ENCODE measurements at places on chromosomes 2 and 18.

DNA sequence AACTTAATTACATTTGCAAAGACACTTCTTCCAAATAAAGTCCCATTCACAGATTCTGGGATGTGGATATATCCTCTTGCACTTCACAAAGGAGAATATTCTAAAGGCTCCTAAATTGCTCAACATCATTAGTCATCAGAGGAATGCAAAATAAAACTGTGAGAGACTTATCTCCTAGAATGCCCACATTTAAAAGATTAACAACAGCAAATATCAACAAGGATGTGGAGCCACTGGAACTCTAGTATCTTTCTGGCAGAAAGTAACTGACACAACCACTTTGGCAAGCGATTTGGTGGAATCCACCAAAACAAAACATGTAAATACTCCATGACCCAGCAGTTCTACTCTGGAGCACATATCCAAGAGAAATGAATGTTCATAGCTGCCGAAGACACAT is 4.6 kb downstream of the NEU2 start:
- DNase-seq, result no peak

GRCh38 chr2:64697297-64698176 is 43.8 kb upstream of the SERTAD2 start:
- no peak for DNase-seq

GRCh38 chr18:40653682-40654081 is 1301.4 kb upstream of the PIK3C3 start:
- DNase-seq, result no peak

DNA sequence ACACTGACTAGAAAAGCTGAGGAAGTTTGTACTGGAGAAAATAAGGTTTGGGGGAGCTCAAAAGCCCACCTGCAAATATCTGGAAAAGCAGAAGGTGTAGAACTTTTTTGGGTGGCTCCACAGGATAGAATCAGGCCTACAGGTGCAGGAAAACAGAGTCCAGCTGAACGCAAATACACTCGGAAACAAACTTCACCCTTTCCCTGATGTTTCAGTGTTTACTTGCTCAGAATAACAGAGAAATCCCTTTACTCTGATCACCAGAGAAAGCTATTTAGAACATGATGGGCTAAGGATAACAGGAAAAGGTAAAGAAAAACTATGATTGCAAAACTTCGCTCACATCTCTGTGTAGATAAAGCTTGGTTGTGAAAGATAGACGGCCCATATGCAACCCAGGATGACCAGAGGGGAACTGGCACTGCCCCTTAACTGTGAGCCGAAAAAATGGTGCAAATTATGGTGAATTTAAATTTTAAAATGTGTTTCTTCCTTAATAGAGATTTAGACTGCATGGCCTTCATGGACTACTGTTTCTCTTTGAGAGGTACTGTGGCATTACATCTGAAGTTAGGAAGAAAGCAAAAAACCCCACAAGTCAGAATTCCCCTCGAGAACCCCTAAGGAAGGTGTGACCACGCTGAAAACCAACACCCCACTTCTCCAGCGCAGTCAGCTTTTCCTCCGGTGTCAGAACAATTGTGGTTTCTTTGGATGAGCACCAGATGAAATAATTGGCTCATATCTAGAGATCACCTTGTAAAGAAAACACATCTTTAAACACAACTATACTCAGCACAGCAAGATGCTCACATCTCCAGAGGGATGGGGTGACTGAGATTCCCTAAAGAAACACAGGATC is 84.5 kb upstream of the TMEM247 start:
- no peak for DNase-seq

- DNase-seq, result no peak
Observed at GRCh38 chr2:138997856-138998517, 217.8 kb upstream of the NXPH2 start.

DNA sequence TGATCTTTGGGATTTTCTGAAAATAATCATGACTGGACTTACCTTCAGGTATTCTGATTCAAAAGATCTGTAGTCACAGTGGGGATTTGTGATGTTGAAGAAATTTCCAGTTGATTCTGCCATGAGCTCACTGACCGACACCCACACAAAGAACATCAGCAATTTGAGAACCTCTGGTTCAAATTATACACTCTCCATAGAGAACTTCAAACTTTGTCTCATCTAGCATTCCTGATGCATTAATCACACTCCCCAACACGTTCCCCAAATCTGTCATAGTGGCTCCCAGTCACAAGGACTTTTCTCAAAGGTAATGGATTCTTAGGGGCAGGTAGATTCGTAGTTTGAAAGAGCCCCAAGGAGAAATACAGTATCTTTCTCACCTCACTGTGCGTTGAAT is 584.3 kb downstream of the FBXO15 start:
- DNase-seq, result no peak

DNA sequence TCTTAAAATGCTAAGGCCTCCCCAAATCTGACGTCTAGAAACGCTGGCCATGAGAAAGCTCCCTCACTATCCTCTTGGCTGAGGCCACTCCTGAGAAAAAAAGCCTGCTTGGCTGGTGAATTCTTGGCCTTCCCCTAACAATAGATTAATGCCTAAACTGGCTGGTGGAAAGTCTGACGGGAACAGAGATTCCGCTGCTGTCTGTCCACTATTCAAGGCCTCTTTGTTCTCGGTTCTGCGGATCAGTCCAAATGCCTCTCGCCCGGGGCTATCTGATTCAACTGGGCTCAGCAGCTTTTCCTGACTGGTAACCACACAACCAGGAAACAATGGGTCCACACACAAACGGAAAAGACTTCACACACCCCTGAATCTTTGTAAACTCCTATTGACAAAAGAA is 27.2 kb downstream of the PXDN start:
- DNase-seq, result no peak

GRCh38 chr2:195595825-195596224 is 61.2 kb upstream of the SLC39A10 start:
- DNase-seq, result no peak

Measured in stimulated activated CD4-positive, alpha-beta T cell treated with anti-CD3 and anti-CD28 coated beads, Interleukin-1b, Interleukin-23, amount 100 ng/mL, for 1 hour (primary cell).